ENCODE measurements at places on chromosomes 12 and 14.

DNA sequence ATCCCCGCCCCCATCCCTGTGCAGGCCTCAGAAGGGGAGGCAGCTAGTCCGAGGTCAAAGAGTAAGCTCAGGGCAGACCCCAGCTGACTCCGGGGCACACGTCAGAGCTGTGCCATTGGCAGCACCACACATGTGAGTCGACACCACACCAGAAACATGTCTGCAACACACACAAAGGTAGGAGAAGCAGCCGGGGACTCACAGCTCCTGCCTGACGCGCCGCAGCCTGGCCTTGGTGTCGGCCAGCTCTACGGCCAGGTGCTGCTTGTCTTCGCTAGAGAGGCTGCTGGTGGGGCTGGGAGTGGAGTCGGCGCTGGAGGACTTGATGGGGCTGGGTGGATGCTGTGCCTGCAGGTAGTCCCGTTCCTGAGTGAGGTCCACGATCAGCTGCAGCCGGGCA is 78.5 kb downstream of the CCDC88C start:
- no peak for DNase-seq

- DNase-seq, result no peak
Observed at GRCh38 chr12:110742096-110742717, 484 bp downstream of the PPP1CC start.

DNA sequence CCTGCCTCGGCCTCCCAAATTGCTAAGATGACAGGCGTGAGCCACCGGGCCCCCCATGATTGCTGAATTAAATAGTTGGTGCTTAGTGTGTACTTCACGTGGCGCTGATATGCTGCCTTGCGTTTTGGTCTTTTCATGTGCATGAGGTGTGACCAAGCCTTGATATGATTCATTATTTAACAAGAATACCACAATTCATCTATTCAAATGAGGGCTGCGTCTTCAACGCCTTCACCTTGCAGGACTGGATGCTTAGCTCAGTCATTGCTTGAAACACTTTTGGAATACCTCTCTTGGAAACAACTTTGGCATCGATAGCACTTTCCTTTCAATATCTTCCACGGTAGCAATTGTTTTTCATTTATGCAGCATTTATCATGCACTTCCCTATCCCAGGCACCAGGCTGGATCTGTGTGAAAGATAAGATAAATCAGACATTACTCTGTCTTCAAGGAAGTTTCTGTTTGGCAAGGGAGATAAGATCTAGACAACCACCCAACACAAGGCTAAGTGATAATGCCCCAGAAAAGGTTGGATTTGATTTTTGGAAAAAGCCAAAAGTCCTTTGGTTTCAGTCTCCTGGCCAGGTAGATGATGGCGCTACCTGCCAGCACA is 1.3 kb upstream of the TEAD4 start:
- no peak for DNase-seq

GRCh38 chr12:27769142-27769673 is 10.8 kb upstream of the KLHL42 start:
- DNase-seq, result no peak

Data from PC-9 (cell line).